Kidney (tissue), 22 donors: ENCODE measurements at places on chromosomes 5 and 9. TPM values are rescaled to one million over a fixed set of nuclear protein-coding genes. Genes with fewer than 3 reads are reported as not detected.

DNA sequence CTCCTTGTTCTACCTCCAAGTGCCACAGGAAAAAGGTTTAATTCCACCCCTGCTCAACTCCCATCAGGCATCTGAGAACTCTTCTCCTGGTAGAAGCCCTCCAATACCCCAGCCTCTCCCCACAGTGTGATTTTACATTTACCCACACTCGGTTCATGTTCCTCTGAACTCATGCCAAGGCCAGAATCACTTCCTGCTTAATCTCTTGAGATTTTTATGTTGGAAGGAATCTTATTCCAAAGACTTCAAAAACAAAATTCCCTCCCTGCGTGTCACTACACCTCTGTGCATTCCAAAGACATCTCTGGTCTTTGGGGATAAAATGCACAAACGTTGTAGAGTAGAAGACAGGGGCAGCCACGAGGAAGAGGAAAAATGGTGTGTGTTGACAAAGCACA, 186.8 kb downstream of the ACTL7B start:
- DNase-seq: no peak

DNA sequence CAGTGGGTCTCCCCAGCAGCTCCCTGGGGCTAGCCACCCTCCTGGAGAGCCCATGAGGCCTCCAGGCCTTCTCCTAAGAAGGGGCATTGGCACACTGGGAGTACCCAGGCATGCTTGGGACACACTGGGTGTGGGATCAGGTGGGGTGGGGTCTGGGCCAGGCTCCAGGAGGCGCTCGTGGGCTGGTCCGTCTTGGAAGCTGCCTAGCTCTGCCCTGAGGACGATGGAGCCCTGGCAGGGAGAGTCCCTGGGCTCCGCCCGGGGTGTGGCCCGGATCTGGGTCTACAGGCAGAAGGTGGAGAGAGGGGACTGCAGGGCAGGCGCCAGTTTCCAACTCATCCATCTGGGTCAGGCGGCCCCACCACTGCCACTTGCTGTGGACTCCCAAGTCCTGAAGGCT, 2.4 kb downstream of the PRRX2 start:
- DNase-seq: no peak

DNA sequence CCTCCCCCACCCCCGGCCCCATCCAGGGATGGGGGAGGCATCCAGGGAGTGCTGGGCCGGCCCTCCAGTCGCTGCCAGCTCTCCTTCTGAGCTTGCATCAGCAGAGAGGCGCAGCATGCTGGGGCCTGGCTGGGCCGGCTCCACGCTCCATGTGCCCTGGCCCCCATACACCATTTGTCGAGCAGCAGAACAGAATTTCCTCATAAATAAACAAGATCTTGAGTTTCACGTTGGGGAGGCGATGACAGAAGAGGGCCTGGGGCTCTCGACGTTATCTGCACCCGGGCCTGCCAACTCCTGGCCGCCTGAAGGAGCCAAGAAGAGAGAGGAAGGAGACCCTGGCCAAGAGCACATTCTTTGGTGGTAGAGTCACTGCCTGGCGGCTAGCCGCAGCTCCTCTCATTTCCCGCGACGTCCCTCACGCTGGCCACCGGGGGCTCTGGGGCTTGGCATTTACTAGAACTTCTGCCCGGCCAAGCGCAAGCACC, 177.0 kb downstream of the FGF18 start:
- no peak for DNase-seq

- DNase-seq: no peak
Measured at GRCh38 chr5:93708442-93708841, 33.0 kb downstream of the POU5F2 start.

BRD3OS gene
- 16.5 TPM for polyA plus RNA-seq

EQTN gene
- not detected for polyA plus RNA-seq
